ENCODE measurements at places on chromosomes 2 and 18. TPM values are rescaled to one million over a fixed set of nuclear protein-coding genes. Genes with fewer than 3 reads are reported as not detected.

DNA sequence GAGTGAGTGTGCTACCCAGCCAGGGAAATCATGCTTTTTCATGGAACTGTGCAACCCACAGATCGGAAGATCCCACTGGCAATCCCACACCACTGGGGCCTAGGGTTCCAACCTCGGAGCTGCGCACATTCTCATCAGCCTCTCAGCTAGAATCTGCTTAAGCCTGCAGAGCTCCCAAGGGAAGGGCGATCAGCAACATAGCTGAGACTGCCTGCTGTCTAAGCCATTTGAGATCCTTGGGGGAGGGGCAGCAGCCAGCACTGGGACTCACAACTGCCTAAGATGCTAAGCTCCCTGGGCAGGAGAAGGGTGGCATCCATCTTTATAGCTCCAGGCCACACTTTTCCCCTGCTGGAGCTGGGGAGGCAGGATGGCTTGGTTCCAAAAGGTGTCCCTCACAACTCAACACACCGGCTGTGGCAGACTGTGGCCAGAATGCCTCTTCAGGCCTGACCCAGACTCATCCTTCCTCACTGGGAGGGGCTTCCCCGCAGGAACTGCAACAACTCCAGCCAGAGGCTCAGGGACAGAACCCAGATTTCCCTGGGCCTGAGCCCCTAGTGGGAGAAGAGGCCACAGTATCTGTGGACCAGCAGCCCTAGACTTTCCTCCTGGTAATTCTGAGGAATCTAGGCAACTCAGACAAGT is 1133.3 kb upstream of the PIK3C3 start:
- no peak for DNase-seq

The CDKL4 gene
- 0.79 TPM for total RNA-seq

- no peak for DNase-seq
These were observed 68.5 kb upstream of the PID1 start for GRCh38 chr2:229339618-229340017.

- no peak for DNase-seq
These were observed 87.0 kb upstream of the RTN4 start for GRCh38 chr2:55137024-55137958.

All from transverse colon (tissue), 4 donors.